NCI-H1694 treated with DMSO at 0.1 percent for 48 hours (cell line): ENCODE measurements at places on chromosomes 7 and 10.

DNA sequence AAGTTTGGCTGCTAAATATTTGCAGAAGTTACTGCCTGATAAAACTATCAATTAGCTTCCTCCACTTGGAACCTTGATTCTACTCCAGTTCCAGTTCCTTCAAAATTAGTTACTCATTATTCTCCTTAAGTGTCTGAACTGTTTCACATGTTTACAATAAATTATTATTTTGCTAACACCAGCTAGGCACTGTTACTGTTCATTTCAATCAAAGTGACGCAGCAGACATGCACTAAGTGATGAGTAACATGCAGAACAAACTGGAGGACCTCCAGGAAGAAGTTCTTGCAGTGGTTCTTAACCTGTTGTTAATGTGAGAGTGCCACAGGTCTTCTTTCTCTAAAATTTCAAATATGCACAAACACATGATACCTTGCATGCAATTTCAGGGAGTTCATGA lies 491.8 kb upstream of the SEMA3A start:
- DNase-seq, result no peak

DNA sequence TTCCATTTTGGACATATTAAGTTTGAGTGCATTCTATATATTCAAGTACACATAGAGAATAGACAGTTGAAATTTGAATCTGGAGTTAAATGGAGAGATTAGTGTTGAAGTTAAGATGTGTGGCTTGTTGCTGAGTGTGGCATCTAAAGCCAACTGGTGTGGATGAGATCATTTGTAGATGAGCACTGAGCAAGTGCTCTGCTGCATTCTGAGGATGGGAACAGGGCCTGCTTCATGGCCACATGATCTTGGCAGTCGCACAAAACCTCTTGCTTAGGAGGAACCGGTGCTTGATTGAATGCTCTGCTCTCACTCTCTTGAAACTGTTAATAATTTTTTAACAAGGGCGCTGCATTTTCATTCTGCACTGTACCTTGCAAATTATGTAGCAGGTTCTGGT lies 62.0 kb downstream of the EPDR1 start:
- no peak for DNase-seq

DNA sequence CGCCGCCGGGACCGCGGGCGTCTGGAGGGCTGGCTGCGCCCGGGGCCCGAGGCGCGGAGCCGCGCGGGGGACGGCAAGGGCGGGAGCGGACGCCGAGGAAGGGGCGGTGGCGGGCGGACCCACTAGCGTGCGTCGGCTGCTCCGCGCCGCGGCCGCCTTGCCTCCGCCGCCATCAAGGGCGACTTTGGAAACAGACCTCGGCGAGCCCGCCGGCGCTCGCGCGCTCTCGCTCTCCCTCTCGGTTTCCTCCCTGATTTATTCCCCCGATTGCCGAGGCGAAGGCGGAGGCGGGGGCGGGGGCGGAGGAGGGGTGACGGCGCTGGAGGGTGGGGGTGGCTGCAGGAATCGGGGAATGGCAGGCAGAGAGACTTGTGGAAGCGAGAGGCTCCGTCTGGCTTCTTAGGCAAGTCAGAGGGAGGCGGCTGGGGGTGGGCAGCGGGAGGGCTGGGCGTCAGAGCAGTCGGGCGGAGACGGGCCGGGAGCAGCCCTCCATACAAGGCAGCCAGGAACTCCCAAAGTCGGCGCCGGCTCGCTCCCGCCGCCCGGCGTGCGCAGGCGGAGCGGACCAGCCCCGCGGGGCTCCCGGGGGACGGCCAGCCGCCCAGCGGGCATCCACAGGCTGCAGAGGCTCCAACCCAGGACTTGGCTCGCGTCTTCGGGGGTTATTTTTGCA lies at the start of gene CACNA2D1:
Gene CACNA2D1, minus strand, starts transcription at position 231 of the 673 bp plus-strand sequence.
- DNase-seq, result peak; percentile 81

DNA sequence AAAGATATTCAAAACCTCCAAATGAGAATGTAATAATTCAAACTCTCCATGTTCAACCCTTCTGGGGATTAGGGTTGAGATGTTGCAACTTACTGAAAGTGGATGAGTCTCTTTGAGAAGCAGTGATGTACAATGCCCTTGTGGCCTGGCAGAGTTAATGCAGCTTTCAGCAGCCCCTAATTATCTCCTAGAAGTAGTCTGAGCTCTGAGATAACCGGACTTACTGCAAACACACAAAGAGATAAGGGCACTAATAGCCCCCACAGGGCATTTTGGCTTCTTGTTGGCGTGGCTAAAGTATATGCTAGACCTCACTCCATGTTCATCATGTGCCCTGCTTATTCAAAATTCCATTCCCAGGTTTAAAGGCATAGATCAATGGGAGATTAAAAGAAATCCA lies 404.7 kb downstream of the NEBL start:
- DNase-seq, result no peak

DNA sequence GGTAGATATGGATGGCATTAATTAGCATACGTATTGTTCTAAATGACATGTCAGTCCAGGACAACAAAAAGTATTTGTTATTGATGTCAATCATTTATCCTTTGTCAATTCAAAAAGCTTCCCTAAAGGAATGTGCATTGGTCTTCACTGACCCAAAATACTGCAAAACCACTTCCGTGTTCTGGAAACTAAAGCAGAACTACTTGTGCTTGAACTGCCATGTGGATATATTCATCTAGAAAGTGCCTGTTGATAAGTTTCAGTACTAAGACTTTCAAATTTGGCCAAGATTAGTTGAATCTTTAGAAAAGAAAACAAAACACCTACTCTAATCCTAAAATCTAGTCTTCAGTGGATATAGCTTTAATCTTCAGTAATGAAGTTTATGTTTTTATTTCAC lies 242.1 kb upstream of the PPP1R3A start:
- DNase-seq, result no peak

DNA sequence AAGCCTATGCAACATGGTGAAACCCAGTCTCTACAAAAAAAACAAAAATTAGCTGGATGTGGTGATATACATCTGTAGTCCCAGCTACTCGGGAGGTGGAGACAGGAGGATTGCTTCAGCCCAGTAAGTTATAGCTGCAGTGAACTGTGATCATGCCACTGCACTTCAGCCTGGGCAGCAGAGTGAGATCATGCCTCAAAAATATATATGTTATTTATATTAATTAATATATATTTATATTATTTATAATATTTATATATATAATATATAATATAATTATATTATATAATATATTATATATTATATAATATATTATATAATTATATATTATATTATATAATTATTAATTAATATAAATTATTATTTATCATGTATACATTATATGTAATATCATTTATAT lies 1158.4 kb upstream of the AUTS2 start:
- DNase-seq, result no peak

DNA sequence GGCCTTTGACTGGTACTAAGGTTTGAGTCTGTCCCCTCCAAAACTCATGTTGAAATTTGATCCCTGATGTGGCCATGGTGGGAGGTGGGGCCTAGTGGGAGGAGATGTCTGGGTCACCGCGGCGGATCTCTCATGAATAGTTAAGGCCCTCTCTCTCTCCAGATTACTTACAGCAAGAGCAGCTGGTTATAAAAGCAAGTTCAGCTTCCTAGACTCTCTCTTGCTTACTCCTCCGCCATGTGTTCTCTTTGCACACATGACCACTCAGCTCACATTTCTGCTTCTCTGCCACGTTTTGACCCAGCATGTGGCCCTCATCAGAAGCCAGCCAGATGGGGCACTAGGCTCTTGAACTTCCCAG lies 29.9 kb upstream of the ZMIZ1 start:
- DNase-seq, result no peak

DNA sequence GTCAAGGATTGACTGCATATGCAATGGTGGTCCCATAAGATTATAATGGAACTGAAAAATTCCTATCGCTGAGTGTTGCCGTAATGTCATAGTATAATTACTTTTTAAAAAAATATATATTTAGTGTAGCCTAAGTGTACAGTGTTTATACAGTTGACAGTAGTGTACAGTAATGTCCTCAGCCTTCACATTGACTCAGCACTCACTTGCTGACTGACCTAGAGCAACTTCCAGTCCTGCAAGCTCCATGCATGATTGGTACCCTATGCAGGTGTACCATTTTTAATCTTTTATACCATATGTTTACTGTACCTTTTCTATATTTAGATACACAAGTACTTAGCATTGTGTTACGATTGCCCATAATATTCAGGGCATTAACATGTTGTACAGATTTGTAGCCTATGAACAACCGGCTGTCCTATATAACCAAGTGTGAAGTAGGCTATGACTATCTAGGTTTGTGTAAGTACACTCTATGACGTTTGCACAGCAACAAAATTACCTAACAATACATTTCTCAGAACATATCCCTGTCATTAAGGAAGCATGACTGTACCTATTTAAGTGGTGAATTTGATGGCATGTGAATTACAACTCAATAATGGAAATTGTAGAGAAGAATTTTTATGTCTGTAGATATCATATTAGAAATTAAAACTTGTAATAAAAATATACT lies 40.9 kb downstream of the CCNY start:
- DNase-seq, result no peak
